Esophagus squamous epithelium (tissue), 5 donors: ENCODE measurements at places on chromosomes 1 and 21.

DNA sequence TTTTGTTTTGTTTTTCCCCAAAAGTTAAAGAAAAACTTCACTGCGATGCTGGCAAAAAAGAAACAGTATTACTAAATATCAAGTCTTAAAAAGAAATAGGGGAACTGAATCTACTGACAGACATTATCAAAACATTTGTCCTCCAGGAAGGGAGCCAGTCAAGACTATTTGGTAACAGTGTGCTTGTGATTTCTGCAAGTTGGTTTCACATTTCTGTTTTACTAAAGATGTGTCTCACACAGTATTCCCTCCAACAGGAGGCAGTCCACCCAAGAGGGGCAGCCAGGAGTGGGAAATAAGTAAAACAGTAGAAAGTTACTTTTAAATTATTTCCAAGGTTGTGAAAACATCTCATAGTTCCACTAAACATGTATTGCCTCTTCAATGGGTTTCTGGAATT, 74.4 kb upstream of the SDC3 start:
- no peak overlapping the region for H3K27ac ChIP-seq
- H3K4me1 ChIP-seq, result peaks cover 16% of the 10 kb centered on the region
- peaks cover 7% of the 10 kb centered on the region for H3K36me3 ChIP-seq
- H3K4me3 ChIP-seq, result no peak overlapping the region
- DNase-seq, result no peak

DNA sequence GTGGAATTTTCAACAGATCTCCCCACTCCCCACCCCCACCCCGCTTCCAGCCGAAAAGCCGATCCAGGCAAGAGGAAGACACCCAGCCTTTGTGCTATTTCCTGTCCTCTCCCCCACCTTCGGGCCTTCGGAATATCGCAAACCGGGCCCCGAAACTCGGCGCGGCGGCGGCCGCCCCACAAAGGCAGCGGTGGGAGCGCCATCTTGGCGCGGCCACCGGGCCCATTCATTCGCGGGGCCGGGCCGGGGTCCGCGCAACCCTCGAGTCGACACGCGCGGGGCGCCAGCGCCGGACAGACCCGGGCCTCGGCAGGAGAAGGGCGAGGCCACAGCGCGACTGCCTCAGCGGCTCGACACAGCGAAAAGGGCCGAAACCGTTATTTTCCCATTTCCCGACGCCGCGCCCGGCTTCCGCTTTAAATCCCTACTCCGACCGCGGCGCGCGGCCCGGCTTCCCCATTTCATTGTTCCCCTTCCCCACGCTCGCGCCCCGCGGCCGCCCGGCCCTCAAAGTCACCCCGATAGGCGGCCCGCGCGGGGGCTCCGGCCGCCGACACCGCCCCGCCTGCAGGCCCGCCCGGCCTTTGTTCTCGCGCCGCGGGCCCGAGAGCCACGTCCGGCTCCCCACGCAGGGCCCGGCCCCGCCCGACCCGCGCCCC, 911 bp downstream of the GNB1 start:
- DNase-seq, result no peak
- H3K4me3 ChIP-seq, result peak overlapping the region; percentile 55
- no peaks in the 10 kb centered on the region for H3K36me3 ChIP-seq
- H3K27me3 ChIP-seq, result no peaks in the 10 kb centered on the region

- no peak overlapping the region for H3K27ac ChIP-seq
- H3K4me3 ChIP-seq, result no peak overlapping the region
- H3K4me1 ChIP-seq, result no peaks in the 10 kb centered on the region
- no peaks in the 10 kb centered on the region for H3K36me3 ChIP-seq
- DNase-seq, result no peak
- H3K27me3 ChIP-seq, result peaks cover 53% of the 10 kb centered on the region
Observed at GRCh38 chr1:118945489-118945888, 42.7 kb downstream of the TBX15 start.

- H3K4me3 ChIP-seq, result no peak overlapping the region
- DNase-seq, result no peak
- H3K27me3 ChIP-seq, result no peaks in the 10 kb centered on the region
- no peak overlapping the region for H3K27ac ChIP-seq
Observed at GRCh38 chr21:26892151-26892550, 46.9 kb upstream of the ADAMTS1 start.

- H3K4me1 ChIP-seq, result peaks cover 27% of the 10 kb centered on the region
- DNase-seq, result no peak
- H3K27ac ChIP-seq, result peak overlapping the region; percentile 44
- no peak overlapping the region for H3K4me3 ChIP-seq
Observed at GRCh38 chr1:226403201-226404034, 4.5 kb downstream of the PARP1 start.
